Adipocyte (in vitro differentiated cells): ENCODE measurements at places on chromosomes 3 and 15.
A peak's percentile ranks its signal among the peaks of the same experiment; 100 is the strongest.

GRCh38 chr3:120331076-120331475 is 18.1 kb downstream of the LRRC58 start:
- no peak for DNase-seq

DNA sequence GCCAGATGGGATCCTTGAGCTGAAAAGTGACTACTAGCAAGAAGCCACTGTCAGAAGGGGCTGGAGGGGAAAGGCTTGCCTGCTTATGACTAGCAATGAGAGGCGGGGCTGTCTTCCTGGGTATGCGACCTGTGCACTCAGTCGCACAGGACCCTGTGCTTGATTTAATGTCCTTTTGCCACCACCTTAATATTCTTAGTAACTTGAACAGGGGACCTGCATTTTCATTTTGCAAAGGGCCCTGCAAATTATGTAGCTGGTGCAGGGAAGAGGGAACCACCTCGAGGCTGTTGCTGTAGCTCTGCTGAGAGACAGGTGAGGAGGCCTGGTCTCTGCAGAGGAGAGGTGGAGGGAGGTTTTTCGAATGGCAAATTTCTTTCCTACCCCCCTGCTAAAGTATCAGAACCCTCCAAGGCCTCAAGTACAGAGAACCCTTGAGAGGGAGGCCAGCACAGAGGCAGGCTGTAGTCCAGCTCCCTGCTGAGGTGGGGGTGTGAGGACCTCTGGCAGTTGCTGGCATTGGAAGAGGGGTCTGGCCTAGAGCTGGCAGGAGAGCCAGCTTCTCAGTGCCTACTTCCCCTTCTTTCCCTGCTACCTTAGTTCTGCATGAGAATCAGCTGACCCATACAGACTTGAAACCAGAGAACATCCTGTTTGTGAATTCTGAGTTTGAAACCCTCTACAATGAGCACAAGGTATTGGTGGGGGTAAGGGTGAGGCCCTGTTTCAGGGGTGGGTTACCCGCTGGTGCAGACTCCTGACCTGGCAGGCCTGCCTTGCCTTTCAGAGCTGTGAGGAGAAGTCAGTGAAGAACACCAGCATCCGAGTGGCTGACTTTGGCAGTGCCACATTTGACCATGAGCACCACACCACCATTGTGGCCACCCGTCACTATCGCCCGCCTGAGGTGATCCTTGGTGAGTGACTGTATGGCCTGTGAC is 11.4 kb downstream of the CLK3 start:
- no peak for DNase-seq

- no peak for DNase-seq
Observed at GRCh38 chr3:126345641-126346460, 11.4 kb downstream of the KLF15 start.

- DNase-seq = no peak
Observed at GRCh38 chr15:73183071-73183470, 130.8 kb downstream of the NEO1 start.

DNA sequence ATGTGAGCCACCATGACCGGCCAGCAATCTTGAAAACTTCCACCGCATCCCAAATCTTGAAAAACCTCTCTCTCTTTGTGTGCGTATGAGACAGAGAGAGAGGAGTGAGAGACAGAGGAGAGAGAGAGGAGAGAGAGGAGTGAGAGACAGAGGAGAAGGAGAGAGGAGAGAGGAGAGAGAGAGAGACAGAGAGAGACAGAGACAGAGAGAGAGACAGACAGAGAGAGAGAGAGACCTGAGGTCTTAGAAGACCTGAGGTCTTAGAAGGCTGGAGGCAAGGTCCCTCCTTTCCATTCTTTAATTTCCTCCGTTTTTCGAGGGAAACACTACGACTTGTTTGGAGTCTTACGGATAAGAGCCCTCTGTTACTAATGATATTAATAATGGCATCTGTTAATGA is 39.5 kb downstream of the TMEM40 start:
- DNase-seq = no peak

DNA sequence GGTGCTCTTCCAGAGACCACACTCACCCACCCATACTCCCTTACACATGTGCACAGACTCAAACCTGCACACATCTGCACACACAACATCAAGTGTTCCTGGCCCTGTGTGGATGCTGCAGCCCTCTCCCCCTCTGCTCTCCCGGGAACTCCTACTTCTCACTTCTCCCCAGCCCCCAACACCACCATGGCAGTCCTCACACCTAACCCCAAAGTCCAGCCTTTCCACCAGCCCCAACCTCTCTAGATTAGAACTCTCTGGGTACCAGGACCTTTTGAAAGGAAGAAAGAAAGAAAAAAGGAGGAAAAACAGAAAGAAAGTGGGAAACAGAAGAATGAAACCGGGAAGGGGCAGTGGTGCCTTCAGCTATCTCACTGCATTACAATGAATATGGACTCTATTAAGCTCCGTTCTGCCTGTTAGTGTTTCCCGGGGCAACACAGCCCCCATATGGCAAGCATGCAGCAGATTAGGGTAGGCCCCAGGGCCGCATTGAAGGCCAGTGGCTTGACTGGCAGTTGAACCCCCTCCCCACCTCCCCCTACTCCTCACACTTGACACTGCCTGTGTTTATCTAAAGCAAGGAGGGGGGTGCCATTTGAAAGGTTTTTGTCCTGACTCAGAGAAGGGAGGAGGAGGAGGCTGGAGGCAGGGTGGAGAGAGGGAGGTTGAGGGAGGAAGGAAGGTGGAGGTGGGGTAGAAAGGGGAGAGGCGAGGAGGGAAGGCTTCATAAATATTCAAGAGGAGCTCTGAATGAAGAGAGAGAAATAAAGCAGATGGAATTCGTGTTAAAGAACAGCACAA is 30.1 kb downstream of the BOC start:
- peak; percentile 63 for DNase-seq

- DNase-seq = peak; percentile 46
Observed at GRCh38 chr3:139533781-139534454, 5.6 kb downstream of the RBP1 start.

- peak; percentile 70 for DNase-seq
Observed at GRCh38 chr3:43549626-43550290, 72.1 kb downstream of the ANO10 start.

- no peak for DNase-seq
Observed at GRCh38 chr3:130529486-130530215, 12.7 kb downstream of the COL6A6 start.

DNA sequence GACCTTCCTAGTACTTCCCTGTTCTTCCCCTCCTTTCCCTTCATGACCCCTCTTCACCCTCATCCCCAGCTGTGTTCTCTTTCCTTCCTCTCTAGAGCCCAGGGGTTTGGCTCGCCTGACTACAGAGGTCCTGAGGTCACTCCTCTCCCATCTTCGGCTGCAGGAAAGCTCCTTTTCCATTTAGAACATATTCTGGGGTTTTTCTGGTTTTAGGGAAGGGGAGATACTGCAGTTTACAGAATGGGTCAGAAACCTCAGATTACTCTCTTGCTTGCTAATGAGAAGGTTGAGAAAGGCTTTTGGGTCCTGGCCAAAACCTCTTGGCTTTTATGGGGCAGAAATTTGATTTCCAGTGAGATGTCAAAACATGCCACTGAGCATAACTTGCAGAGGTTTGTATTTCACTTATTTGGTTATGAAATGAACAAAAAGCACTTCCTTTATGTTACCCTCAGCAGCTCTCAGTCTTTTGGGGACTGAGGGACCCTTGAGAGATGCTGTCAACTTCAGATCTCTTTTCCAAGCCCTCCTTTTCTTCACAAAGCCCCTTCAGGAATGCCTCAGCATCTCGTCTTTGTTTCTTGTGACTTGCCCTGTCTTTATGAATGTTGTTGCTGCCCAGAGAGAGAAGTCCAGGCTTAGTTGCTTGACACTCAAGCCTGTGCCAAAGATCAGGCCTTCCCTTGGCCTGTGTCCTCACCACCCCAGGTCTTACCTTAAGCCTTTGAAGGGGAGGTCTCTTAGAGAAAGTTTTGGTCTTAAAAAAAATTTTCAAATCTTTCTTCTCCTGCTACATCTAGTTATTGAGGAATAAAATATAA is 121.7 kb upstream of the TPM1 start:
- peak; percentile 89 for DNase-seq

GRCh38 chr3:128074851-128075521 is 22.7 kb downstream of the SEC61A1 start:
- no peak for DNase-seq

DNA sequence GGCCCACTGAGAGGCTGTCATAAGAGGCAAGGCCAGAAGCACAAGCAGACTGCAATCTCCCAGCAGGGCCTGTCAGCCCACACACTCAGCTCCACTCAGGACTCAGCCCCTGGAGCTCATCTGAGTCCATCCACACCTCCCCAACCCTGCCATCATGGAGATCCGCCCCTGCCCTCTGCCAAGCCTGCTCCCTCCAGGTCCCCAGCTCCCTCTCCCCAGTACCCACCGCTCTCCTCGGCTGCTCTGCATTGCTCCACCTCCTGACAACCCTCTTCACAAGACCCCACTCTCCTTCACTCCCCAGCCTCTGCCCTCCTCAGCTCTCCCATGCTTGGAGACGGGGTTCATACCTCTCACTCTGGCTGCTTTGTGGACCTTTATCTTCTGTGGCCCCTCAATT is 11.1 kb downstream of the POC1A start:
- DNase-seq = no peak

DNA sequence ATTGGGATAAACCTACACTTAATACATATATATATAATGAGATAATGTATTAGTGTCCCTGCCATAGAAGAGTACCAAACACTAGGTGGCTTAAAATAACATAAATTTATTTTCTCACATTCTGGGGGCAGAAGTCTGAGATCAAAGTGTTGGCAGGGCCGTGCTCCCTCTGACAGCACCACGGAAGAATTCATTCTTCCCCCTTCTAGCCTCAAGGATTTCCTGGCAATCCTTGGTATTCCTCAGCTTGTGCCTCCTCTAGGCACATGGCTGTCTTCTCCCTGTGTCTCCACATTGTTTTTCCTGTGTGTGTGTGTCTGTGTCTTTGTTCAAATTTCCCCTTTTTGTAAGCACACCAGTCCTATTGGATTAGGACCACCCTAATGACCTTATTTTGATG is 115.2 kb upstream of the AGBL1 start:
- no peak for DNase-seq

GRCh38 chr3:126963261-126964190 is 19.4 kb upstream of the PLXNA1 start:
- no peak for DNase-seq

GRCh38 chr3:42101048-42101447 is 9.9 kb downstream of the TRAK1 start:
- DNase-seq = peak; percentile 81
